ENCODE measurements at places on chromosomes 13 and 19.

- peak; percentile 28 for DNase-seq
These were observed 14.0 kb upstream of the CELF5 start for GRCh38 chr19:3210347-3211017.

GRCh38 chr19:58374200-58374599, 6.6 kb downstream of the ZNF837 start:
- DNase-seq = no peak

DNA sequence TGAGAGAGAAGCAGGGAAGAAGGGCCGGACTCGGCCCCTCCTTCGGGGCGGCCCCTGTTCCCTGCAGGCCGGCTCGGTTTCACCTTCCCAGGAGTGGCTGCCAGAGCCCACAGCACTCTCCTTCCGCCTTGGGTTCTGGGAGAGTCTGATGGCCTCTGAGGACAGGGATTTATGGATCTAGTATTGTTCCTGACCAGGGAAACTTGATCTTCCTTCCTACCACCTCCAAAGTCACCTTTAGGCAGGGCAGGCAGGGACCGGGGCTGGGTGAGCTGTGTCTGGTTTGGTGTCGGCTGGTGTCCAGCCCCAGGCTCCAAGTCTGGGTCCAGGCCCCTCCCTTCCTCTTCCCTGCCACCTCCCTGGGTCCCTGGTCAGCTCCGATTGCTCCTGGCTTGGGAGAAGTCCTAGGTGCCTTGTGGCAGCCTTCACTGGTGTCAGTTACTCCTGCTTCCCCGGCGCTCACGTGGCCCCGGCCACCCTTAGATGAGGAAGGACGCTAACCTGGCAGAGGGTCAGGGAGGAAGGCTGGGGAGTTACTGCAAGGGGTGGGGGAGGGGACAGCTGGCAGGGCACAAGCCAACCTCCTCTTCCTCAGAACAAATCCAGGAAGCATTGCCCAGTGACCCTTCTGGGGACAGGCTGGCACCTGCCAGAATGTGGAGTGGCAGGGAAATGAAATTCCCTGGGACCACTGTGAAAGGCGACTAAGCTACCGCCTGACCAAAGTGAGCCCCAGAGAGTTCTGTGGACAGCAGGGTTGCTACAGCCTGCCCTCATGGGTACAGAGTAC, 18.8 kb downstream of the RFX1 start:
- no peak for DNase-seq

DNA sequence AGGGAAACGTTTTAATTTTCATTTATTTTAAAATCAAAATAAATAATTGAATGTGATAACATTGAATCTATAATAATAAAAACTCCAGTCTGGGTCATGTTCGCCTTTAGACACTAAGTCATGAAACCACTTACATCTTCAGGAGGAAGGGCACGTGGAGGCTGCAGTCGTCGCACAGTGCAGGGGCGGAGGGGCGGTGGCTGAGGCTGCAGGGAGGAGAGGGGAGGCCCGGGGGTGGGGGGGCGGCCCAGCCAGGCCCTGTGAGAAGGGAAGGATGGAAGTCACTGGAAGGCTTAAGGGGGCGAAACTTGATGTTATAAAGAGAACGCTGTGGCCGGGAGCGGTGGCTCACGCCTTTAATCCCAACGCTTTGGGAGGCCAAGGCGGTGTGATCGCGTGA, 14.9 kb upstream of the LATS2 start:
- no peak for DNase-seq

DNA sequence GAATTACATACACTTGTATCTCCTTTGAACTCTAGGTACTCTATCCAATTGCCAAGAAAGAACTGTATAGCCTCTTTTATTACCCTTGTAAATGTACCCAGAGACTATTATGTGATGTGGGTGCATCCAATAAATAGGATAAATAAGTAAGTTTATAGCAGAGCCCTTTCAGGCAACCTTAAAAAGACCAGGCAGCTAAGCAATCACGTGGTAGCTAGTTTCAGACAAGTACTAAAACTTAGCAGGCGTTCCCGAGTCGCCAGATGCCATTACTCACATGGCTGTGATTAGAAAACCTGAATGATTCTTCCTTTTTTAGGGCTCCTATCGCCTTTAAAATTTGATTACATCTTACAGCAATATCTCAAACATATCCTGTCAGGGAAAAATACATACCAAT, 1303.0 kb downstream of the EFNB2 start:
- DNase-seq = no peak

DNA sequence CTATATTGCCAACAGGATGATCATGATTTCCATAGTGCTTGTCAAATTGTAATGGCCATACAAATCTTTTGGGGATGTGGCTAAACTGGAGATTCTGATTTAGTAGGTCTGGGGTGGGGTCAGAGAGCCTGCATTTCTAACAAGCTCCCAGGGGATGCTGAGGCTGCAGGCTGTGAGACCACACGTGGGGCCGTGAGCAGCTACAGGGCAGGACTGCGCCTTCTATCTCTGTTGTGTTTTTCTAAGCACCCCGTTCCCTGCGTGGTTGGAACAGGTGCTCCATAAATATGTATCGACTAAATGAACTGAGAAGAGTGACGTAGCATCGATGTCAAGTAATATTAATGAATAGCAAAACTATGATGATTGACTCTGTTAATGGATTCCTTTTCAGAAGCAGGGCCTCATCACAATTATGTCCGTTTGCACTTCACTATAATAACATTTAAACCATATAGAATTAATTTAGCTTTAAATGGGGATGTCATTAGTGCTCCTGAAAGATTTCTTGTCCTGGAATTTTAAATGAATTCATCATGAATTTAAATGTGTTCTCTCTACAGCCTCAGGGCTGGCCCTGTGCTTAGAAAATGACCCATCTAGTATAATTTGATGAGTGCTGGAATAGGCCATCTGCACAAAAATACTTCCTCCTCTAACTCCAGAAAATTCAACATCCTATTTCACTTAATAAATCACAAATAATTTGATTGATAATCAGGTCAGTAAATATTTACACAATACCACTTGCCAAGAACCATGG, 51.7 kb upstream of the SIAH3 start:
- DNase-seq = no peak

- DNase-seq = no peak
These were observed 576.9 kb downstream of the IRS2 start for GRCh38 chr13:109209526-109209925.

GRCh38 chr19:40791349-40791748, 7.6 kb upstream of the EGLN2 start:
- no peak for DNase-seq

GRCh38 chr13:82833923-82834322, 1048.4 kb downstream of the SLITRK1 start:
- no peak for DNase-seq

GRCh38 chr19:16340092-16340491, 15.5 kb downstream of the KLF2 start:
- DNase-seq = no peak

- no peak for DNase-seq
These were observed 22.3 kb downstream of the PLEKHJ1 start for GRCh38 chr19:2213799-2214198.

GRCh38 chr13:111912991-111913760, 153.8 kb upstream of the SOX1 start:
- DNase-seq = no peak

- no peak for DNase-seq
These were observed 1.1 kb downstream of the PTGER1 start for GRCh38 chr19:14473978-14474578.

GRCh38 chr13:21435687-21436151, 23.4 kb downstream of the ZDHHC20 start:
- no peak for DNase-seq

- no peak for DNase-seq
These were observed 79.6 kb upstream of the DOCK9 start for GRCh38 chr13:99057310-99057975.

GRCh38 chr19:48290771-48291488, 21.0 kb downstream of the ZNF114 start:
- DNase-seq = peak; percentile 74

DNA sequence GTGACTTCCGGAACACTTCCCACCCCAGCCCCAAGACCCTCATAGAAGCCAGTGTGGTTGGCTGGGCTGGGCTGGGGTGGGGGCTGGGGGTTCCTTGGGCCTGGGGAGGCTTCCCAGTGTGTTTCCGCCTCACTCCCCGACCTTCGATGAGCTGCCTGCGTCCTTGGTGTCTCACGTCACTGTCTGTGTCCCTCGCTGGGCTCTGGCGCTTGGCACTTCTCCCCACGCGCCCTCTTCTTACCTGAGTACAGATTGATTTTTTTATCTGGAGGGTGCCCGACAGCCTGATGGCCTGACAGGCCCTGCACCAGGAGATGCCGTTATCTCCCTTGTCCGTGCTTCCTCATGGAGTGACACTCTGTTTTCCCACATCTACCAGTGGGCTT, 7.6 kb upstream of the GRIN3B start:
- no peak for DNase-seq

- DNase-seq = no peak
These were observed at the start of gene C19orf38 for GRCh38 chr19:10848230-10848856. C19orf38 (plus strand) TSS chr19:10848415; CDS start chr19:10848509, 94 bp downstream.

- DNase-seq = no peak
These were observed 1.3 kb downstream of the GADD45B start for GRCh38 chr19:2477141-2477710.

GRCh38 chr19:7783991-7784423, 21.0 kb downstream of the CLEC4M start:
- DNase-seq = no peak

DNA sequence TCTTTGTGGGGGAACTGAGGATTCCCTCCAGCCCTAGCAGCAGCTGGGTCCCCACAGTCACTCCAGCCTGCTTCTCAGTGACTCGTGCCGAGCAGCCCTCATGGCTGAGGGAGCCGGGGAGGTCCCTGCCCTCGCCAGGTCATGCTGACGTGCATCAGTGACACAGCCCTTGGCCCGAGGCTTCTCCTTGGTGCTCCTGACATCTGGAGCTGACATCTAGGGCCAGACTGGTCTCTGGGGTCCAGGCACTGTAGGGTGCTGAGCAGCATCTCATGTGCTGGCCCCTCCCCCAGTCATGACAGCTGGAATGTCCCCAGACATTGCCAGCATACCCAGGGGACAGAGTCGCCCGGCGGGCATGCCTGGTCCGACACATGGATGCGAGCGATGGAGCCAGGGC, 14.4 kb downstream of the COMP start:
- no peak for DNase-seq

DNA sequence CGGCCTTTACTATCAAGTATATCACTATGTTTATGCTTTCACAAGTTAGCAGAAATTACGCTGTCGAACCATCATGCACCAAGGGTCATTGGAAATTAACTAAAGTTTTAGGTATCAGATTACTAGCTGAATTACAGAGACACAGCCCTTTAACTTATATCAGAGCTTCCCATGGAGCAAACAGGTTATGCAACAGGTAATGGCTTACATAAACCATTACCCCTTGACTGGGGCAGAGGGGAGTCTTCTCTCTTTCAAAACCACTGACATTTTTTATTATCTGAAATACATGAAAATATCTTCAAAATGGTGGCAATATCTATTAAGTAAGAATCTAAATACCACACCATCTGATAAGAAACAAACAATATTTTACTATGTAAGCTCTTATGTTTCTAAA, 1692.9 kb upstream of the SLC10A2 start:
- no peak for DNase-seq

DNA sequence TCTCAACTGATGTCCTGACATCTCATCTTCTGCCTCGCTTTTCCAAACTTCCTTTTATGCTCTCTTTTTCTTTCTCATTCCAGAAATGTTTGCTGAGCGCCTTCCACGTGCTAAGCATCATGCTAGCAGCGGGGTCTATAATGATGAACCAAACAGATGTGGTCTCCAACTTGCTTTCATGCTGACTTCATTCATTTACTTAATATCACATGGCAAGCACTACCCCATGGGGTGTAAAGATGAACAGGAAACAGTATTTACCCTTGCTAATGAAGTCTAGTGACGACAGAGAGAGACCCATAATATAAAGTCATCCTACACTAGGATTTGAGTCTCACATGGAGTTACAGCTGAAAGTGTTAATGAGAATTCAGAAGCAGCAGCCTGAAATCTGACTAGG, 21.6 kb upstream of the URAD start:
- no peak for DNase-seq

DNA sequence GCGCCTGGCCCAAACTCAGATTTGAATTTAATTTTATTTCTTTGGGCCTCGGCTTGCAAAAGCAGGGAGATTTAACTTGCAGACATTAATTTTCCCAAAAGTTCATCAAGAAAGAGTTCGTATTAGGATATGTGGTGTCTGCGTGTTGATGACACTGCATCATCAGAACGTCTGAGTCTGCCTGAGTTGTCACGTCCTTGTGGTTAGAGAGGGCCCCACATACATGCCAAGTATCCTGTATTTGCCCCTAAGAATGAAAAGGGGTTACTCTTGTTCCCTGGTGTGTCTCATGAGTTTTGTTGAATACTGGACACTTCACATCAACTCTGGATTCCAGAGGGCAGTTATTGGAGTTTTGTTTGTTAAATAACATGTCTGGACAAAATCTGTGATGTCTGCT, 5.6 kb upstream of the TEX29 start:
- no peak for DNase-seq

DNA sequence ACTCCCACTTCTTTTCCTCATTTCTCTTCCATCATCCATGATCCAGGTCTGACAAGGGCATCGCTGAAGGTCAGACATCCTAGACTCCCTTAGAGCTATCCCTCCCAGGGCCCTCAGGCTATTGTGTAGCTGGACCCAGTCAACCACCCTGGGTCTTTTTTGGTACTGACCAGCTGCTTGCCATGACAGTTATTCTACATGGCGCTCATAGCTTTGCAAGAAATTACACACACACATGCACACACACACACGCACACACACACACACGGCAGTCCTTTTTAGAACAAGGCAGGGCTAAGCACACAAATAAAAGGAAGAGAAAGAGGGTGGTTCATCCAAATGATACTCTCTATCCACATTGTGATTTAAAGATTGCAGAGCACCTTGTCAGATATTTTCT, 18.3 kb downstream of the SIAH3 start:
- no peak for DNase-seq

GRCh38 chr19:13055213-13056051, 47.2 kb downstream of the LYL1 start:
- no peak for DNase-seq

Data from NCI-H2171 treated with DMSO at 0.1 percent for 48 hours (cell line).